ENCODE measurements at places on chromosomes 1 and 21.

DNA sequence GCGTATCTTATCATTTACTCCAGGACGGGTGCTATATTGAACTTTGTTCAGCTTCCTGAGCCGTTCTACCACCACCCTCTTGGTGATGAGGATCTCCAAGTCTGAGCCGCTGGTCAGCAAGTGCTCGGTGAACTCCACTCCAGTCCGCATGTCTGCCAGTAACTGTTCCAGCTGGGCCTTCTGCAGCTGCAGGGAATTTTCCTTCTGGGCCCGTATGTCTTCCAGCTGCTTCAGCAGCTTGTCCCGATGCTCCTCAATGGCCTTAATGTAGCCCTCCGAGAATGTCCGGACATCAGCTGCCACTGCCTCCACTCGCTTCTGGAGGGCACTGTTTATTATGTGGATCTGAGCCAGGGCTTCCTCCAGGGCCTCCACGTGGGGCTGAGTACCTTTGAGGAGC, 3.4 kb downstream of the TRIM45 start:
- no peak for DNase-seq

DNA sequence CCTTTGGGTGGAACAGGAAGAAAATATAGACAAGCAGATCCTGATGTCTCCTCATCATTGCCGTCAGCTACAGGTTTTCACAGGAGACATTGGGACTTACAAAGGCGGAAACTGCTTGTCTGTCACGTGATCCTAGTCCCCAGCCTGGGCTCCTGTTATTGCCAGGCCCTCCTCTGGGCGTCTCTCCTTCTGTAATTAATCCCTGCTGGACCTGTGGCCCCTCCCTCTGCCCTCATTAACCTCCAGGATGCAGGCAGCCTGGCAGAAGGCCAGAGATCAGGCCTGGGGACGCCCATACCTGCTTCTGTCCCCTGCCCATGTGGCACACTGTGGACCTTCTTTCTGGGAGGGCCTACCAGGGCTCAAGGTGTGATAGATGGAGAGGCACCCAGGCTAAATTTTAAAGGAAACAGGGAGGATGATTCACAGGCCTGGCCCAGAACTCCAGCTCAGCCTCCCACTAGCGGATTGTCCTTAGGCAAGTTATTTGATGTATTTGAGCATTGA, 2.4 kb downstream of the S100A5 start:
- peak; percentile 47 for DNase-seq

- no peak for DNase-seq
Measured at GRCh38 chr1:25989440-25990234, 8.2 kb downstream of the PAFAH2 start.

DNA sequence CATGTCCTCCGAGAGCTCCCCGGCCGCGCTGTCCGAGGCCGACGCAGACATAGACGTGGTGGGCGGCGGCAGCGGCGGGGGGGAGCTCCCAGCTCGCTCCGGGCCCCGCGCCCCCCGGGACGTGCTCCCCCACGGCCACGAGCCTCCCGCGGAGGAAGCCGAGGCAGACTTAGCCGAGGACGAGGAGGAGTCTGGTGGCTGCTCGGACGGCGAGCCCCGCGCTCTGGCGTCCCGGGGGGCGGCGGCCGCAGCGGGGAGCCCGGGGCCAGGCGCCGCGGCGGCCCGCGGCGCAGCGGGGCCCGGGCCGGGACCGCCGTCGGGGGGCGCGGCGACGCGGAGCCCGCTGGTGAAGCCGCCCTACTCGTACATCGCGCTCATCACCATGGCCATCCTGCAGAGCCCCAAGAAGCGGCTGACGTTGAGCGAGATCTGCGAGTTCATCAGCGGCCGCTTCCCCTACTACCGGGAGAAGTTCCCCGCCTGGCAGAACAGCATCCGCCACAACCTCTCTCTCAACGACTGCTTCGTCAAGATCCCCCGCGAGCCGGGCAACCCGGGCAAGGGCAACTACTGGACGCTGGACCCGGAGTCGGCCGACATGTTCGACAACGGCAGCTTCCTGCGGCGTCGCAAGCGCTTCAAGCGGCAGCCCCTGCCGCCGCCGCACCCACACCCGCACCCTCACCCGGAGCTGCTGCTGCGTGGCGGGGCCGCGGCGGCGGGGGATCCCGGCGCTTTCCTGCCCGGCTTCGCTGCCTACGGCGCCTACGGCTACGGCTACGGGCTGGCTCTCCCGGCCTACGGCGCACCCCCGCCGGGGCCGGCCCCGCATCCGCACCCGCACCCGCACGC, 547 bp downstream of the FOXD2 start:
- peak; percentile 64 for DNase-seq

- no peak for DNase-seq
Measured at GRCh38 chr1:59917026-59917784, 9.4 kb downstream of the CYP2J2 start.

GRCh38 chr1:24895511-24895910, 34.6 kb downstream of the RUNX3 start:
- DNase-seq: no peak

GRCh38 chr1:13730751-13731482, 30.9 kb downstream of the PRDM2 start:
- no peak for DNase-seq

DNA sequence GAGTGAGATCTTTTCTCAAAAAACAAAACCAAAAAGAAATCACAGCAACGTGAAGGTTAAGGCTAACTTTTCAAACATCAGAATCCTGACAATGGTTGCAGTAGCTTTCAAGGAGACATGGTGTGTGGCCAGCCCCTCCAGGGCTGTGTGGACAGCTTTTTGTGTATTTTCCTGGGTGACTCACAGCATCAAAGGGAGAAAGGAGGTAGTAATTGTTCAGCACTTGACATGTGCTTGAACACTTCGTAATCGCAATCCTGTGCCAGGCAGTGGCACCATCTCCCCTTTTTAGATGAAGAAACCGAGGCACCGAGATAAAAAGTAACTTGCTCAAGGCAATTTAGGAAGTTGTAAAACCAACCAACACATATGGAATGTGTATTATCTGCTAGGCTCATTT, 10.3 kb downstream of the NBL1 start:
- DNase-seq: no peak

GRCh38 chr1:18849261-18849711, 10.2 kb downstream of the TAS1R2 start:
- DNase-seq: no peak

DNA sequence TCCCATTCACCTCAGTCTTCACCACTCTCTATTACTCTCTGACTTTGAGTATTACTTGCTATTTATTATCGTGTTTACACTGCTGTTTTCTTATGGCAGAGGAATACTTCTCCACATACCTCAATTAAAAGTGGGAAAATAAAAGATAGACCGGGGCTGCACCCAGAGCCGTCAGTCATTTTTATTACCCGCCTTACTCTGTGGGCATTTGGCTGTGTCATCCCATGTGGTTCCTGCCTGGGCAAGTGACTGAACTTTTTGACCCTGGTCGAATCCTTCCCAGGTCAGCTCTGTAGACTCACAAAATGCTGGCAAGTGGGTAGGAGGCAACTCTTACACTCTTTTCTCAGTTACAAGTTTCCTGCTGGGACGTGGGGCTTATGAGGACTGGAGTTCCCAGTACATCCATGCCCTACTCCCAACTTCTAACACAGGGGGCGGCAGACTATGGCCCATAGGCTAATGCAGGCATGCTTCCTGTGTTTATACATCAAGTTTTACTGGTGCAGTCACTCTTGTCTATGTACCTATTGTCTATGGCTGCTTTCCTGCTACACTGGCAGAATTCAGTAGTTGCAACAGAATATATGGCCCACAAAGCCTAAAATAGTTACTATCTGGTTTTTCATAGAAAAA, 69.5 kb upstream of the KCND3 start:
- no peak for DNase-seq

- no peak for DNase-seq
Measured at GRCh38 chr1:83725735-83726360, 273.1 kb downstream of the TTLL7 start.

- no peak for DNase-seq
Measured at GRCh38 chr1:117657031-117657430, 51.2 kb downstream of the TENT5C start.

- DNase-seq: no peak
Measured at GRCh38 chr1:173856903-173857302, 10.9 kb downstream of the GAS5 start.

GRCh38 chr1:145858901-145859490, at the start of gene PIAS3:
TSS of gene PIAS3 (minus strand) at chr1:145859081. CDS start at chr1:145858990, 91 bp downstream.
- peak; percentile 90 for DNase-seq

GRCh38 chr1:220905650-220906560, 26.7 kb downstream of the HLX start:
- DNase-seq: no peak

GRCh38 chr21:41680444-41681347, 86.2 kb downstream of the RIPK4 start:
- no peak for DNase-seq

DNA sequence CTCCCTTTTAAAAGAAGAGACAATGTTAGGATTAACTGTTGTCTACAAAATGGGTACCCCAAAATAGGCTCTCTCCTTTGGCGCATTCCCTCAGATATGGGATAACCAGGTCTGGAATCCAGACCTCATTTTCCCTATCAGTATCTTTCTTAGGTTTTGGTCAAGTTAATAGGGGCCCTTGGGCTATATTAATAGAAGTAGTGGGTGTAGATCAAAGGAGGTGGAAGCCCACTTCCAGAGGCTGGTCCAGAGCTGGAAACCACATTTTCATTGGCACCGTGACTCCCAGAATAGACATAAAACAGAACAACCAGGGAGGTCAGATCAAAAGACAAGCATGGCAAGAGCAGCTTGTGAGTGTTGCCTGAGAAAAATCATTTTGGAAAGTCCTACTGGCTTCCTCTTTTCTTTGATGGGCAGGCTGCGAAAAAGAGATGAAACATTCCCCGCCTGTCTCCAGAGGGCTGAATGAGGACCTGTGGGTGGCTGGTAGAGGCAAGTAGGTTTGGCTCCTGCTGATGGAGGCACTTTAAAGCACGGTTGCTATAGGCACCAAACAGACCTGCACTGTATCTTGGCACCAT, 25.8 kb upstream of the KIF21B start:
- no peak for DNase-seq

GRCh38 chr1:24385160-24385940, 28.2 kb downstream of the STPG1 start:
- peak; percentile 1 for DNase-seq

GRCh38 chr1:184190616-184191015, 139.1 kb downstream of the TSEN15 start:
- no peak for DNase-seq

DNA sequence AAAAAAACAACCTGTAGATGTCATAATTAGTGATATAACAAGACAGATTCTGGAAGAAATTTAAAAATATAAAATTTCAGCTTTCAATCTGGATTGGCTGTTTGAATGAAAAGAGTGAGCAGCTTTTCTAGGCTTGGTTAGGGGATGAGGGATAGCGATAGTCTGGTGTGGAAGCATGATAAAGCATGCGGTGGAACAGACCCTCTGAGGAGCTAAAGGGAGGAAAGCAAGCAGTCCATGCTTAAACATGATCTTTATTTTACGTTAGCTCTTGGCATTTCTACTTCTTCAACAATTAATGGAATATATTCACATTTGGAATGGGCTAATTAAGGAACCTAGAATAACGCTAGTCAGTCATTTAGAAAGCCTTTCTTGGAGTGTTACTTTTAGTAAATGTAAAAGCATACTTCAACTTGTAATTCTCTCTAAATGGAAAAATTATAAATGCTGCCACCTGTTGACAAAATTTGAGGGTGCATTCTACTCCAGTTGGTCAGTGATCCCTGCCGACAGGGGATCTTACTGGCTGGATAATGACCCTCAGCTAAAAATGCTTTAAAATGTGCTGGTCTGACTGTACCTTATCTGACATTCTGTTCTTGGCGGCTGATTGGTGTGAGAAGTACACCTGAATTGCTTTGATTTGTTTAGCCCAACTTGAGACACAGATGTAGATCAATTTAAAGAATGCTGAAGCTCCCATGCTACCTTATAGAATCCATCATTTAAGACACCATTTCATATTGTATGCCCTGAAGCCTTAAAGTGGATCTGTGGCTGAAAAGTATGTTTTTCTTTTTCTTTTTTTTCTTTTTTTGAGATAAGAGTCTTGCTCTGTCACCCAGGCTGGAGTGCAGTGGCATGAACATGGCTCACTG, 61.2 kb downstream of the AK4 start:
- peak; percentile 18 for DNase-seq

- DNase-seq: no peak
Measured at GRCh38 chr21:32143241-32143939, 135.5 kb downstream of the MIS18A start.

- no peak for DNase-seq
Measured at GRCh38 chr1:110956586-110956985, 7.1 kb downstream of the LRIF1 start.

GRCh38 chr1:151251656-151252470, 2.7 kb upstream of the PSMD4 start:
- DNase-seq: peak; percentile 86

DNA sequence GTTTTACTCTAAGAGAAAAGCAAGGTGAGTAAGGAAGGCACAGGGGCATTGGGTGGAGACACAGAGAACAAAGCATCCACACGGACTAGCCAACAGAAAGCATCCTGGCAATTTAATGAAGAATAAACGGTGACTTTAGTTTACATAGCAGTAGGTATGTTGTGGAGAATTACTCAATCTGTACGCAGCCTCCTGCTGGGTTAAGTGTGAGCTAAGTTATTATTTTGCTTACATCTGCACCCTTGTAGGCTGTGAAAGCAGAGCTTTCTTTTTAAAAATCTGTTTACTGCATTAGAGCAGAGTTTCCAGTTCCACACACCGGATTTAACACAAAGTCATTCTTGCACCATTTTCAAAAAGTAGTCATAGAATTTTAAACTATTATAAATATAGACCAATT, 144.5 kb downstream of the AKT3 start:
- peak; percentile 96 for DNase-seq

DNA sequence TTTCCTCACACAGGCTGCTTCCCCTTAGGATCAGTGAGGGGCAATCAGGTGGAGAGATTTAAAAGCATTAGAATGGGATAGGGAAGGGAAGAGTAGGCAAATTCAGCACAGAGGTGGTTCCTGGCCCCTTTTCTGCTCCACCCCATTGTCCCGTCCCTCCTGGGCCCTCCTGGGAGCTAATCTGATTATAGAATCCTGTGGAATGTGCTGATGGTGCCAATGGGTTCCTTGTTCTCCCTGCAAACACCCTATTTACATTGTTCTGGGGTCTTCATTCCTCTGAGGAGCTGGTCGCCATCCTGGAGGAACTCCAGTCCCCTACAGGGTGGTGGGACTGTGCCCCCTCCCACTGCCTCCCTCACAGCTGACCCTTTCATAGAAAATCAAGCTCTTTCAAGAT, 34.4 kb upstream of the LRP8 start:
- DNase-seq: no peak

DNA sequence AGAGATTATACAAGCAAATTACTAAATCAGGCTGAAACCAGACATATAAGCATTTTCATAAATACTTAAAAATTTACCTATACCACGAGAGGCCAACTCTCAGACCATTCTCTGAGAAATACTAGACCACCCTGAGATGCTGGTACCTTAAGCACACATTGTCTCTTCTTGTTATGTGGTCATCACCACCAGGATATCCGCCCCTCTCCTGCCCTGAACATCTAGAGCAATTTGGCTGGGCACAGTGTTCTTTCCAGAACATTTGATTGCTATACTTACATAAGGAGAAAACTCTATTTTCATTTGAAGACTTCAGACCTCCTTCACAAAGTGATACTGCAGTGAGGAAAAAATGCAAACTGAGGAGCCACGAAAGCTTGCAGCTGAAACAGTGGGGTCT, 36.2 kb upstream of the DUSP10 start:
- no peak for DNase-seq

GRCh38 chr1:166785987-166786386, 53.3 kb upstream of the POGK start:
- DNase-seq: no peak

Data from NCI-H1417 (cell line).